AG04450 (cell line): ENCODE measurements at places on chromosomes 4 and X.

- peak; percentile 65 for DNase-seq
Observed at GRCh38 chr4:78784236-78784865, 8.2 kb downstream of the BMP2K start.

GRCh38 chr4:67785528-67785927 lies 31.3 kb upstream of the GNRHR start:
- no peak for DNase-seq

GRCh38 chr4:108240366-108240765 lies 71.6 kb upstream of the LEF1 start:
- no peak for DNase-seq

- no peak for DNase-seq
Observed at GRCh38 chr4:2790583-2791517, 2.0 kb upstream of the SH3BP2 start.

DNA sequence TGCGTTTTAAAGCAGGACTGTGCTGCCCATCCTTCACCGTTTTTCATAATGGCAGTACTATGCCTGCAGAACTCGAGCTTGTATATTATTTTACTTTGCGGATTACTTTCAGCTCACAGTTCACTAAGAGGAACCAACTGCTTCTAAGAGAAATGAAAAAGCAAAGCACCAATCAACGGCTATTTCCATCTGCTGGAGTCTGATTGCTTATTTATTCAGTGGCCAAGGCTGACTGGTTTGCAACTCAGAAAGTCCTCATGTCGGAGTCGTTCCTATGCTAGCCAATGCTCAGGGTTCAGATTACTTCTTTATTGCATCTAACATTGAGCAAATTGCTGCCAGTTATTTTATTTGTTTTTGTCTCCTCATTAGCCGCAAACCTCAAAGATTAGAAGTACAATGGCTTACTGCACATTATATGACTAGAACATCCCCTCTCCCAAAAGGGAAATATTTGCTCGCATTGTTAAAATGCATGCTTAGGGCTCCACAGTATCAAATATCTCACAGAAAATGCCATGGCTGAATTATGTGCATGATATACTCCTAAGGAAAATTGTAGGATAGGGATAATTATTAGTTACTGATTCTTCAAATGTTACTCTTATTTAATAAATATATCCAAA lies 1628.2 kb upstream of the ADGRL3 start:
- DNase-seq, result no peak

GRCh38 chr4:24765376-24765988 lies 29.9 kb upstream of the SOD3 start:
- peak; percentile 60 for DNase-seq

- DNase-seq, result no peak
Observed at GRCh38 chr4:7190691-7191545, 1.4 kb upstream of the SORCS2 start.

- DNase-seq, result no peak
Observed at GRCh38 chr4:14910411-14910810, 91.9 kb upstream of the CPEB2 start.

- DNase-seq, result no peak
Observed at GRCh38 chr4:81650606-81651242, 179.0 kb upstream of the RASGEF1B start.

DNA sequence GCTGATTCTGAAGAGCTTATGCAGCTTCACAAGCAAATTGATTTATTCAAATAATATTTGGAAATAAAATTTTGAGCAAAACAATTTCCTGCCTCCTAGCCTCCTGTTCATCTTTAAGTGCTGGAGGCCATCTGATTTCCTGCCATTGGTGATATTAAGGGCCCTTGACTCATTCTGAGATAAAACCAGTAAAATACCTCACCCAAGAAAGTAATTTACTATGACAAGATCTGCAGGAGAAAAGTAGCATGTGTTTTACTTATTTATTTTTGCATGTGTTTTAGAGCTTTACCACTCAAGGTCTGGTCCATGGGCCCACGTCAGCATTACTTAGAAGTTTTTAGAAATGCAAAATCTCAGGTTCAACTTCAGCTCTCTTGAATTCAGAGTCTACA lies 67.7 kb downstream of the DCLK2 start:
- no peak for DNase-seq

- no peak for DNase-seq
Observed at GRCh38 chr4:75302648-75303047, 211.6 kb downstream of the RCHY1 start.

DNA sequence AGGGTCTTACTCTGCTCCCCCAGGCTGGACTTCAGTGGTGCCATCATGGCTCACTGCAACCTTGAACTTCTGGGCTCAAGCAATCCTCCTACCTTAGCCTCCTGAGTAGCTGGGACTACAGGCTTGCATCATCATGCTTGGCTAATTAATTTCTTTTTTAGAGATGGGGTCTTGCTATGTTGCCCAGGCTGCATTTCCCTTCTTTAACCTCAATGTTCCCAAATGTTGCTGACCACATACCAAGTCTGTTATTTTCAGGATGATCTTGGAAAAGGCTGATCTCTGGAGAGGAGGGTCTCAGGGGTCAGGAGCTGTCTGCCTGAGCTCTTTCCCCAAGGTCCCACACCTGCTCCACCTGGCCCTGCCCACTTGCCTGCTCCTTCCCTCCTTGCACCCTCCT lies 13.0 kb downstream of the CACNA1F start:
- no peak for DNase-seq

DNA sequence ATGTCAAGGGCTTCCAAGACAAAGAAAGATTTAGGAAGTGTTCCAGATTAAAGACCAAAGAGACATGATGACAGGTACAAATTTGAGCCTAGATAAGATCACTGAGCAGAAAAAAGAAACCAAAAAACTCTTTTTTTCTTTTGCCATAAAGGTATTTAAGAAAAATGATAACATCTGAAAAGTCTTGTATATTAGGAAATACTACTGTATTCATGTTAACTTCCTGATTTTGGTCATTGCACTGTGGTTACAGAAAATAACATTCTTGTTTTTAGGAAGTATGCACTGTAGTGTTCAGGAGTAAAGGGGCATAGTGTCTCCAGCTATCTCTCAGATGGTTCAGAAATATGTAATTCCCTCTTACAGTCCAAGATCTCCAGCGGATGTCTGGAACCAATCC lies 37.1 kb downstream of the RWDD4 start:
- DNase-seq, result no peak

DNA sequence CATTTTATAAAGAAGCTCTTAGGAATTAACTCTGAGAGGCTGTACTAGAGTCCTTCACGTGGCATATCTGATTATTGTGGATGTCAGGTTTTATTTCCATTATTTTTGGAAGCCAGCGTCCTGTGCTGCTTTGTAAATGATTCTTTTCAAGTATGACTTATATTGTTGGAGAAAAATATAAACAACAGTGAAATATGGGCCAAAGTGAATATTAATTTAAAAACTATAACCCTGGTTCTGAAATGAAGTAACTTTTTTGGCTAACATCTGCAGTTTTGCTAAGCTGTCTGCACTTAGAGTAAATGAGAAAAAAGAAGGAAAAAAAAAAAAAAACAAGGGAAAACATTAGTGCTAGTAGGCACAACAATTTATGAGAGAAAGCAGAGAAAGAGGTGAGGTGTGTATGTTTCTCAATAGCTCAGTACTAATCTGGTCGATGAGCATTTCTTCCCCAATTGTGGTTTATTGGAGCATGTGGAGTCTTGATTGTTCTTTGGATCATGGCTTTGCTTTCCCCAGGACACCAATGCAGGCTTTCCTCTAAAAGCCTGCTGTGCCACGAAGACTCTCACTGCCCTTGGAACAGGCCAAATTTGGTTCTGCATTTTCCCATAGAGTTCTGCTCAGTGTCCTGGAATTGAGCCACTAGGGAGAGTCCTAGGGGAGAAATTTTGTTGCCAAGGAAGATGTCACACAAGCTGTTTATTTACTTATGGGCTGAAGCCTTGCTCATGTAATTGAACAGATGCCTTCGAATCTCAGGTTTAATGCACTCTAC lies 273.3 kb downstream of the DKK2 start:
- no peak for DNase-seq

- no peak for DNase-seq
Observed at GRCh38 chr4:56164907-56165306, 216.2 kb downstream of the CEP135 start.

DNA sequence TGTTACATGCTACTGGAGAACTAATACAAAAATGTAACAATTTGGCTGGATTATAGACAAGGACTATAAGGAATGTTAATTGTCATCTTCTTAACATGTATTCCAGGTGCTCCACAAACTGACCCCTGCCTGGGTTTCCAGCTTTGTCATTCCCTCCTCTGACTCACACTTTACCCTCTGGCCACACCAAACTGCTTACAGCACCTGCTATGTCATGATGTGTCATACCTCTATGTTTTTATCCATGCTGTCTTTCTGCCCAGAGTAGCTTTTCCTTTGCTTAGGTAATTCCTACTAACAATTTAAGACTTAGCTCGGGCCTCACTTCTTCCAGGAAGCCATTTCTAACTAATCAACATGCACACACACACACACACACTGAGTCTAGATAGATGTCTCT lies 14.0 kb upstream of the SHROOM4 start:
- DNase-seq, result no peak

- DNase-seq, result no peak
Observed at GRCh38 chr4:147793569-147794313, 61.9 kb downstream of the ARHGAP10 start.

- peak; percentile 24 for DNase-seq
Observed at GRCh38 chrX:122565952-122566351, 618.1 kb upstream of the GRIA3 start.

- DNase-seq, result peak; percentile 1
Observed at GRCh38 chr4:179415847-179416223, 1973.6 kb upstream of the AGA start.

DNA sequence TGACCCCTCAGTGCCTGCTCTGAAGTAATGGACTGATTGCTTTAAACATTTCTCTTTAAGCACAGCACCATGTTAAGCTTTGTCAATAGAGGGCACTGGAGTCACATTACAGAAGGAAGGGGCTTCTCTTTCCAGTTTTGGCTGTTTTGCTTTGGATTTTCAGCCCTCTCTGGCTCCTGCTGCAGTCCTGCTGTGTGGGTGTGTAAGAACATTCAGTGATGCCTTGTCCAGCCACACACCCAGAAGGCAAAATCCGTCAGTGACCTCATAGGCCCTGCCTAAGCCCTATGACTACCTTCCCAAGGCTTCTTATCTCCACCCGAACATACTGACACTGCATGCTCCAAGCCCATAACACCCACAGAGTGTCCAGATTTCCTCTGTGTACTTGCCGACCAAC lies 215.3 kb upstream of the CTSO start:
- peak; percentile 79 for DNase-seq

GRCh38 chr4:170090352-170091052 lies 746 bp upstream of the AADAT start:
- DNase-seq, result no peak

DNA sequence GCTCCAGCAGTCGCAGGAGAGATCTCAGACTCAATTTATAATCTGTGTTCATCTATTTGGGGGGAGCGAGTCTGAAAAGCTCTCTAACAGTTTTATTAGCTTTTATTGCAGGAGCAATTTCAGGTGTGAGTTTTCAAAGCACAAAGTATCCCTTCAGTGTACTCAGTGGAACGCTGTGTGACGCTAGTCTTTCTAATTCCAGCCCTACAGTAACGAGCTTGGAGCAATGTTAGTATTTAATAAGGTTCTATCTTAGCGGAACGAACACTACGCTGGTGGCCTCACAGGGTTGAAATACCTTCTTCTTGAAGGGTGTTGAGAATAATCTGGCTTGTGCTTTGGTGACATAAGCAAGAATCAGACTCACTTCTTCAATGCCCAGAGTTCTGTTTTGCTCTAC lies 8.4 kb downstream of the HS3ST1 start:
- DNase-seq, result no peak

GRCh38 chr4:35151816-35152572 lies 1092.3 kb downstream of the ARAP2 start:
- no peak for DNase-seq

- peak; percentile 1 for DNase-seq
Observed at GRCh38 chrX:124256216-124256615, 76.2 kb upstream of the TEX13D start.

DNA sequence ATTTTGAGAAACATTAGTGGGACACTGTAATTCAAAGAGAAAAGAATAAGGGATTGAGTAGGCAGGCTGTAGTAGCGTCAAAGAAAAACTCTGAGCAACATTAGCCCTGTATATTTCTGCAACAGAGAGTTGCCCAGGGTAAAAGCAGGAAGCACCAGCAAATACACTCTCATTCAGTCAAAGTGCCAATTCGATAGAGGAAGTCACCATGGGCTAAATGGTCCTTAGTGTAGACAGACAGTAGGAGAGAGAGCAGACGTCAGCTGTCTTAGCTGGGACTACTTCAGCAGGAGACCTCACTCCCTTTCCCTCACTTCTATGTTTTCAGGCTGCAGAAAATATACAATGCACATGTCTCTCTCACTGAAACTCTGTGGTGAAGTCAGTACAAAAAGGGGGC lies 2073.8 kb upstream of the TENM3 start:
- no peak for DNase-seq

- no peak for DNase-seq
Observed at GRCh38 chr4:158999166-158999682, 103.7 kb upstream of the RAPGEF2 start.

GRCh38 chrX:16136080-16136479 lies 12.7 kb downstream of the GRPR start:
- DNase-seq, result no peak

GRCh38 chr4:109873791-109874514 lies 26.0 kb downstream of the LRIT3 start:
- no peak for DNase-seq

DNA sequence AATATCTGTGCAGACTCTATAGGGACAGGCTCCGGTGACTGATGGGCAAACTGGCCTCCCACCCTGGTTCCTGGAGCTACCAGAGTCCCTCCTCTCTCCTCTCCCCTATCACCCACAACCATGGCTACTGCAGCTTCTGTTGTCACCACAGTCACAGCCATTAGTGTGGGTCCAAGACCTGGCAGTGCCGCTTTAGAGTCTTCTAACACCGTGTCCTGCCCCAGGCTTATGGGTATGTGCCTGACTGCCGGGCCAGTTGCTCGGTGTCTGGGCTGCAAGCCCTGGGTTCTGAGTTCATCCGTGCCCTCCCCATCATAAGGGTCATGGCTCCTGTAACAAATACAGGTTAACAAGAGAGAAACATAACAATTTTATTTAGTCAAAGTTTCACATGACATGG lies 85.4 kb downstream of the FNIP2 start:
- no peak for DNase-seq

GRCh38 chrX:477441-478012 lies 90.8 kb upstream of the PPP2R3B start:
- DNase-seq, result no peak

DNA sequence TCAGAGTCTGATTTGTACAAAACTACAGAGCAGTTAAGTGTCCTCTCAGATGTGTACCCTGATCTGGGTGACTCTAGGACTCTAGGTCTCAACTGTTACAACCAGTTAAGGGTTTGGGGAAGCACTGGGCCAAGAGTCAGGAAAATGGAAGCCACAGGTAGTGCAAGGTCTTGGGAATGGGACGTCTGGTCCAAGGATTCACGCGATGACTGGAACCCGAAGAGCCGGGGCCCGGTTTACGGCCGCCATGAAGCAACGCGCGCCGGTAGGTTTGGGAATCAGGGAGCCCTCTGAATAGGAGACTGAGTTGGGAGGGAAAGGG lies 321 bp upstream of the HPRT1 start:
- DNase-seq, result no peak

GRCh38 chr4:4762909-4763821 lies 96.3 kb upstream of the MSX1 start:
- peak; percentile 24 for DNase-seq
